ENCODE measurements at places on chromosomes 1 and 21.
A peak's percentile ranks its signal among the peaks of the same experiment; 100 is the strongest.

- no peak for DNase-seq
Observed at GRCh38 chr1:109796484-109797302, 33.0 kb upstream of the EPS8L3 start.

DNA sequence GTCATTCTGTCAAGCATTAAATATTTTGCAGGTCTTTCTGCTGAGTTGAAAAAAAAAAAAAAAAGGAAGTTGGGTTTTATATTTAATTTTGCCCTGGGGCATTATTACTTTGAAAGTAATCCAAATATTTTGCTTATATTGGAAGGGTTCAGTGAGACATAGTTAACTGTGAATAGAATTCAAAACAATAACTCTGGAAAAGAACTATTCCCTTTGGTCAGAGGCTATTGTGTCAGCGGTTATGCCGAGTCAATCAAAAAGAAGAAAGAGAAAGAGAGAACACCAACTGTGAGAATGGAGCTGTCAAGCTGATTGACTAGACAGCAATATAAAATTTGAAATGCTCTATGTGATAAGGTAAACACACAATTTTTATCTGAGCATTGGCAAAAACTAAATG, 761.7 kb downstream of the ADGRL2 start:
- no peak for DNase-seq

GRCh38 chr1:241331328-241332036, 25.5 kb downstream of the RGS7 start:
- no peak for DNase-seq

- DNase-seq = no peak
Observed at GRCh38 chr1:10070206-10070605, 37.4 kb downstream of the UBE4B start.

- no peak for DNase-seq
Observed at GRCh38 chr1:112557385-112557784, 48.6 kb downstream of the WNT2B start.

- no peak for DNase-seq
Observed at GRCh38 chr1:147834181-147834580, 68.4 kb upstream of the GJA8 start.

DNA sequence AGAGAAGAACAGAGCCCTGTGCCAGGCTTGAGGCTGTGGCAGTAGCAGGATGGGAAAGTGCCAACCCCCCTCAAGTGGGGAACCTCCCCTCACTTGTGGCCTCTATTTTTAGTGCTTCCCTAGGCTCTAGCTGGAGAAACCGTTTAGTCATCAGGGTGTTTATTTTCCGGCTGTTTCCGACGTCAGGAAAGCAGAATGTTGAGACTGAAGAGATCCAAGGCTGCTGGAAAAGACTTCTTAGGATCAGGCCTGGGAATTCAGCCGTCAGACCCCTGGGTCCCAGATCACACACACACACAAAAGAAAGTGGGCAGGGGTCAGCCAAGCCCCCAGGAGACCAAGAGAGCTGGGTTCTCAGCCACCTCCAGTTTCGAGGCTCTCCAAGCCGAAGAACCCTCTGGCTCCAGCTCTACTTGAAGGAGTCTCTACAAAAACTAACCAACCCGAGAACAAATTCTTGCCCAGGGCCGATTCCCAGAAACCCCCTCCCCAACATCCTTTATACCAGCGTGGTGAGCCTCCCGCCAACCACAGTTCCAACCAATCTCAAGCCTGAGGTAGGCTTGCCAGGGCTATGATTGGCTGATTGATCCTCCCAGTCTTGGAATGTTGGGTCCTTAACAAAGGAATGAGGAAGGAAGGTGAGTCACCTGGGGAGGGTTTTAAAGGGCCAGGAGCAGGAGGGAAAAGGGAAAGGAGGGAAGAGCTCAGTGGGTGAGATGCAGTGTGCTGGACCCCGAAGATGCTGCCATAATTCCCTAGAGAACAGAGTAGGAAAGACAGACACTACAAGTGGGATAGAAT, 2.5 kb upstream of the MEF2D start:
- DNase-seq = peak; percentile 41

- no peak for DNase-seq
Observed at GRCh38 chr21:41775149-41775472, 8.3 kb upstream of the RIPK4 start.

GRCh38 chr1:26941311-26941710, 19.0 kb downstream of the KDF1 start:
- no peak for DNase-seq

GRCh38 chr1:183580281-183580682, 10.0 kb downstream of the NCF2 start:
- DNase-seq = no peak

- no peak for DNase-seq
Observed at GRCh38 chr1:228162286-228163006, 3.2 kb upstream of the IBA57 start.

- peak; percentile 20 for DNase-seq
Observed at GRCh38 chr1:15027515-15027986, 126.0 kb upstream of the TMEM51 start.

- DNase-seq = no peak
Observed at GRCh38 chr1:60791226-60791625, 291.1 kb upstream of the NFIA start.

GRCh38 chr21:31078796-31079195, 40.5 kb upstream of the KRTAP19-8 start:
- no peak for DNase-seq

DNA sequence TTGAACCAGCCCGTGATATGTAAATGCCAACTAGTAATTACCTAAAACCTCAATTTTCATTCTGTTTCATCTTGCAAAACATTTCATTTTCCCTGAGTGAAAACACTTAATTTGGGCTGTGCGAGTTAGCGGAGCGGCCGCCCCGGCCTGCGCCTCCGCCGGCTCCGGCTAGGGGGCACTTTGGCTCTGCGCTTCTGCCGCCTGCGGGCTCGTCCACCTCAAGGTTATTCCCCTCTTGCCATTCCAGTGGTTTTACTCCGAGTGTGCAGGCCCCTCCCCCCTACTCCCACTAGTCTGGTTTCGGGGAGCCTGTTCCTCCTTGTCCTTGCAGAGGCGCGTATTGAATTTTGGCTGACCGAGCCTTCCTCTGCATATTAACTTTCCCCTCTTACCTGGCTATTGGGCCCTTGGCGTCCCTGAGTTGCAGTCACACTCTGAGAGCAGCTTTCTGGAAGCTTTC, 55.6 kb downstream of the PEX14 start:
- no peak for DNase-seq

GRCh38 chr1:160981584-160982411, 27.2 kb upstream of the ITLN2 start:
- DNase-seq = no peak

GRCh38 chr21:41966041-41966833, 12.4 kb upstream of the C2CD2 start:
- DNase-seq = no peak

DNA sequence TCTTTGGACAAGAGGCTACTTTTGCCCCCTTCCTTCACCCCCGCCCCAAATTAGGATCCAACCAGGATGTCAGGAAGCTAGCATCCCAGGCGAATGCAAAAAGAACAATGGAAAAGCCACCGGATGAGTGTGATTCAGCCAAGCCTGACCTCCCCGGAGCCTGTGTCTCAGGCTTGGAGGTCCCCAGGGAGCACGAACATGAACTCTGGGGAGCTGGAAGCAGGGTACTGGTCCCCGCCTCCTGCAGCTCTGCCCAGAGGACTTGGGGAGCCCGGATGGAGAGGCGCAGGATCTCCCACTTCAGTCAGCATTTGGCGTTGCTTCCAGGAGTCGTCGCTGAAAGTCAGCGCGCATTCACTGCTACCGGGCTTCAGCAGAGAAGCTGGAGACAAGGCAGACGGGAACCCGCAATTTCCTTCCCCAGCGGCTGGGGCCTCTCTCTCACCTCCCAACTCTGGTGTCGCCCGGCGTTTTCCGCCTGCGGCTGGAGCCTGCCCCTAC, 1.8 kb upstream of the TBX15 start:
- DNase-seq = no peak

- peak; percentile 35 for DNase-seq
Observed at GRCh38 chr1:116498789-116499628, 71.8 kb downstream of the CD58 start.

GRCh38 chr21:45080232-45080631, 5.9 kb downstream of the ADARB1 start:
- DNase-seq = no peak

GRCh38 chr1:59539961-59540681, 243.2 kb downstream of the FGGY start:
- no peak for DNase-seq

GRCh38 chr1:198387587-198387986, 152.9 kb downstream of the ATP6V1G3 start:
- no peak for DNase-seq

DNA sequence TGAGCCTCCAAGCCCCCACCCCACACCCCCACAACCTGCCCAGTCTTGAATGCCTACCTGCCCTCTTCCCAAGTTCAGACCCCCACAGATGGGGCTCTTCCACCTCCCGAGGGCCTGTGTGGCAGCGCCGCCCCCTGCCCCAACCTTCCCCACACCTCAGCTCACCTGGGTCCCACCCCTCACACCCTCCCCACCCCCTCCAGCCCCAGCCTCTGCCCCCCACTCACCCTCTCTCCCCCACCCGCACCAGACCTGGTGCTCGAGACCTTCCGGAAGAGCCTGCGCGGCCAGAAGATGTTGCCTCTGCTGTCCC, 9.2 kb downstream of the TNFRSF18 start:
- no peak for DNase-seq

DNA sequence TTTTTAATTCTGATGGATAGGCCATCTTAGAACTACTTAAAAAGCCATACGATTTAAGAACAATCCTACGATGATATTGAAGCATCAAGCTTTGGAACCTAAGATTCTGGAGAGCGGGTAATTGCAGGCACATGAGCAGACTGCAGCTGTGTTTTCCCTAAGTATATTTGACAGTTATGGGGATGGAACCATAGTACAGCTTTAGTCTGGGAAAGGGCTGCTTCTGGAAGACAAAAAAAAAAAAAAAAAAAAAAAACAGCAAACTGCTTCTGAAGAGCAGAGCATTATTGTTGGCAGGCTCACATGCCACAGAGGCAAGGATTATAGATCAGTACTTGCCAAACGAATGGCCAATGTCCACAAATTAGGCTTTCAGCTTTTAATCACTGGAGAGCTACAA, 1618.7 kb downstream of the AMY1C start:
- DNase-seq = no peak

- DNase-seq = no peak
Observed at GRCh38 chr1:189939967-189940366, 537.7 kb downstream of the BRINP3 start.

DNA sequence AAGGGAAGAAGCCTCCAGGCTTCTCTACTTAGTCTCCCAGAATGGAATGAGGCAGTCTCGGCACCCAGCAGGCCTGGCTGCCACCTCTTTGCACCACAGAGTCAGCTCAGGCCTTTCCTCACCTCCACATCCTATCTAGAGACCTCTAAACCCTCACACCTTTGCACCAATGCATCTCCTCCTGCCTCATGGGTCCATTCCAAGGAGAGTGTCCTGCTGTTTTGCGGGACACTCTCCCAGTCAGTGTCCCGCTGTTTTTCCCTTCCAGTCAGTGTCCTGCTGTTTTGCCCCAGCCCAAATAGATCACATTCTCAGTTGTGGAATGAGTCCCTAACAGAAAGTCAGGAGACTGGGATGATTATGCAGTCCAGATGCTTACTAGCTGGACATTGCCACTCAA, 185.6 kb upstream of the CAMK1G start:
- no peak for DNase-seq

DNA sequence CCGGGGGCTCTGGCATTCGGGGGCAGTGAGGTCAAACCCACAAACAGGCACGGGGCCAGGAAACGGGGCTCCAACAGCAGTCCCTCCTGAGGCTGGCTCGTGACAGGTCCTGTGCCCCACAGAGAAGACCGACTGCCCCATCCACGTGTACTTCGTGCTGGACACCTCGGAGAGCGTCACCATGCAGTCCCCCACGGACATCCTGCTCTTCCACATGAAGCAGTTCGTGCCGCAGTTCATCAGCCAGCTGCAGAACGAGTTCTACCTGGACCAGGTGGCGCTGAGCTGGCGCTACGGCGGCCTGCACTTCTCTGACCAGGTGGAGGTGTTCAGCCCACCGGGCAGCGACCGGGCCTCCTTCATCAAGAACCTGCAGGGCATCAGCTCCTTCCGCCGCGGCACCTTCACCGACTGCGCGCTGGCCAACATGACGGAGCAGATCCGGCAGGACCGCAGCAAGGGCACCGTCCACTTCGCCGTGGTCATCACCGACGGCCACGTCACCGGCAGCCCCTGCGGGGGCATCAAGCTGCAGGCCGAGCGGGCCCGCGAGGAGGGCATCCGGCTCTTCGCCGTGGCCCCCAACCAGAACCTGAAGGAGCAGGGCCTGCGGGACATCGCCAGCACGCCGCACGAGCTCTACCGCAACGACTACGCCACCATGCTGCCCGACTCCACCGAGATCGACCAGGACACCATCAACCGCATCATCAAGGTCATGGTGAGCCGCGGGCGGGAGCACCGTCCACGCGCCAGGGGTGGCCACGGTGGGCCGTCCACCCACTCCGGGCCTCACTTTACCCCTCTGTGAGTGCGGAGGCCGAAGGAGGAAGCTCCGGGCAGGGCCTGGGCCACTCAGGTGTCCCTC, 14.2 kb downstream of the COL6A2 start:
- DNase-seq = no peak

DNA sequence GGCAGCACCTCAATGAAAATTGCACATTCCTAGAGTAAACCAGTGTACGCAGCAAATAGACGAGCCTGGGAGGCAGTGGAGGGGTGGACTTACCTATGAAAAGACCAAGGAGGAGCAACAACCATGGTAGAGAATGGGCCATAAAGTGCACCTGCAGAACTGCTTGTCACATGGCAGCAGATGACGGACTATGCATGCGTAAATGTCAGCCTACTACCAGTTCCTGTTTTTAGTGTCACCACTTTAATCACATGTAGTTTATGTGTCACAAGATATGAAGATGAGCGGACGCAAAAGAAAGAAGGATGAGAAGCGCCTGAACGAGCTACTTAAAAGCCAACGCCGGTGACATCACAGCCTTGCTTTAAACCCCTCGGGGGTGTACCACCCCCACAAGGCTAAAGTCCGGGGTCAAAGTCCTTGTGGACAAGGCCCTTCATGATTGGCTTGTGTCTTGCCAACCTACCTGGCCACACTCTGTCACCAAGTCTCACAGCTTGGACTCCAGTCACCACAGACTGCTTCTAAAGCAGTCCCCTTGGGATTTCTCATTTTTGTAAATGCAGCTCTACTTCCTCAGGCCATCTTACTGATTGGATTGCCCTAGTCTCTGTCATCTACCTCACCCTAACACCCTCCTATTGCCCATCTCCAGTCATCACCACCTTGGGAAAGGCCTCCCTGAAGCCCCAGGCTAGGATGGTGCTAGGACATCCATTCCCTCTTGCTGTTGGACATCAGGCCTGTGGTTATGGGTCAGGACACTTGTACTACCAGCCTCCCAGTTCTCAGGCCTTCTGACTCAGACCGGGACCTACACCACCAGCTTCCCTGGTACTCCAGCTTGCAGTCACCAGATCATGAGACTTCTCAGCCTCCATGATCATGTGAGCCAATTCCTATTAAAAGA, 6.0 kb upstream of the LY9 start:
- DNase-seq = no peak

DNA sequence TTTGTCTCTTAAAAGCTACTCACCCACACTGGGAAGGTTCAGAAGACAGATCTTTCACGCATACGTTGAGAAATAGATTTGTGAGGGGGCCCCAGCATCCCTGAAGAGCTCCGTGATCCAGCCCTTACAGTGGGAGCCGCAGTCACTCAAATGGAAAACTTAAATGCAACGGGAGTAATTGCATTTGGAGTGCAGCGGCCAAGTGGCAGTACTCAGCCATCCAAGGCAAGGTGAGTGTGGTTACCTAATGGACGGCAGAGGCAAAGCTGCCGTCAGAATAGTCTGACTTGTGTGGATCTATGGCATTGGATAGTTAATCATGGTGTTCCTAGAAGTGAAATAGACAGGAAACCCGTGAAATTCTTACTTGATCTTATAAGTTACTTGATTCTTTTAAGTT, 5.1 kb downstream of the SPSB1 start:
- DNase-seq = no peak

- no peak for DNase-seq
Observed at GRCh38 chr1:29653034-29653810, 416.9 kb downstream of the PTPRU start.

Measured in amygdala (tissue), 56 donors.